Neural crest cell (in vitro differentiated cells): ENCODE measurements at places on chromosomes 1 and 21. TPM values are rescaled to one million over a fixed set of nuclear protein-coding genes. Genes with fewer than 3 reads are reported as not detected.

DNA sequence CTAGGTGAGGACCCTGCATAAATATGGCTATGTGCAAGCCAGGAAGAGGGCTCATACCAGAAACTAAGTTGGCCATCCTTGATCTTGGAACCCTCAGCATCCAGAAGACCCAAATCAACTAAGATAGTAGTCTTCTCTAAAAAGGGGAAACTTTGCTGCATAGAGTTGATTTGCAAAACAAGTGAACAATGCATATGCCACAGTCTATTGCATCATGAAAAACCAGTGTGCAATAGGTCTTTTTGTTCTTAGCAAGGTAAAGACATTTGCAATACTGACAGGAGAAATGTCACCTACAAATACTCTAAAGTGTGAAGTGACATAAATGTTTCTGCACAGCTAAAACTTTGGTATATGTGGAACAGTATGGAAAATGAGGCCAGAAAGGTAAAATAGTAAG, 2.0 kb upstream of the IFI16 start:
- no peak for DNase-seq
- H3K4me1 ChIP-seq, result peaks cover 28% of the 10 kb centered on the region
- no peak overlapping the region for H3K27ac ChIP-seq
- no peaks in the 10 kb centered on the region for H3K27me3 ChIP-seq
- H3K4me3 ChIP-seq, result no peak overlapping the region

- no peaks in the 10 kb centered on the region for H3K4me1 ChIP-seq
- H3K4me3 ChIP-seq, result no peak overlapping the region
- no peak overlapping the region for H3K27ac ChIP-seq
These were observed 27.7 kb downstream of the PPP1R12B start for GRCh38 chr1:202376247-202376646.

DNA sequence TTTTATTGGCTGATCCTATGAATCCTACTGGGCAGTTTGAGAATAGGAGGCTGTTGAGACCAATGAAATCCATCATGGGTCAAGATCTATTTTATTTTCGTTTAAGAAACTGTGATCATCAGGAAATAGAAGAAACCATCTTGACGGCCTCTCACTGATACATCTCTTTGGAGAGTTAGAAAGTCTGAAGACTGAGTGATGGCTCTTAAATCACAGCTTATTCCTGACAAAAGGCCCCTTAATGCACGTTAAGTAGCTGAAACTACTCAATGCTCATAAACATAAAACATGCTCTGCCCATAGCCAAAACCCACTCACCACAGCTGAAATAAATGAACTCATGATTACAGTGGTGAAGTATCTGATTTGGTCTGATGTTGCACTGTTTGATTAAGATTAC, 784.5 kb upstream of the NEGR1 start:
- no peak overlapping the region for H3K27ac ChIP-seq
- no peak for DNase-seq
- no peak overlapping the region for H3K4me3 ChIP-seq
- peaks cover 15% of the 10 kb centered on the region for H3K4me1 ChIP-seq

PTCH2 gene
- total RNA-seq, result 1.4 and 2.0 TPM in 2 replicates
